ENCODE measurements at places on chromosomes 4 and X.

DNA sequence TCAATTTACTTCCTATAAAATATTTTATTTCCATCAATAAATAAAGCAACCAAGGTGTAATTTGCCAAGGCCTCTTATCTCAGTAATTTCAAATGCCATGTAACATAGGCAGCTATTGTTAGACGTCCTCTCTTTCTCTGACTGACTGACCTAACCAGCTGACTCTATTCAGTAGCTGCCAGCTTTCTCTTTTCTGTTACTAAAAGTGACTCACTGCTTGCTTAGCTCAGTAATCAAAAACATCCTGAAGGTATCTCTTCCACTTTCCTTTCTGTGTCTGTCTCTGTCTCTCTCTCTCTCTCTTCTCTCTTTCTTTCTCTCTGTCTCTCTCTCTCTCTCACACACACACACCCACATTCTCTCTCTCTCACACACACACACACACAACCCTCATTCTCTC, 134.2 kb downstream of the SPOCK3 start:
- DNase-seq: no peak

DNA sequence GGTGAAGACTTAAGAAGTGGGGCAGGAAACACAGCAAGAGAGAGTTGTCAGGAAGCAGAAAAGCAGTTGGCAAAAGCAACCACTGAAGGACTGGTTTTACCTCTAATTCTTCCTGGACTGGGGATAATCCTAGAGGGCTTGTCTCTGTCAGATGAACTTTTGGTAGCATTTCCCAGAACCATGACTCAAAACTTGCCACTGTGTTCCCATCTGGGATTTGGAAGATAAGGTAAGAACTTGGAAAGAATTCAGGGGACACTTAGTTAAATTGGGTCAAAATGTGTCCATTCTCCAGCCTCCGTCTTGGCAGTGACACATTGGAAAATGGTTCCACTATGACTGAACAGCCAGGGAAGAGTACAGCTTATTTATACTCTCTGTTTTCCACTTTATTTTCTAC, 55.7 kb downstream of the CD38 start:
- no peak for DNase-seq

GRCh38 chrX:115958687-115959359, 211.7 kb upstream of the AGTR2 start:
- no peak for DNase-seq

- DNase-seq: no peak
These were observed 75.9 kb upstream of the CITED1 start for GRCh38 chrX:72381439-72382201.

- DNase-seq: no peak
These were observed 8.9 kb downstream of the ANXA3 start for GRCh38 chr4:78560296-78560963.

DNA sequence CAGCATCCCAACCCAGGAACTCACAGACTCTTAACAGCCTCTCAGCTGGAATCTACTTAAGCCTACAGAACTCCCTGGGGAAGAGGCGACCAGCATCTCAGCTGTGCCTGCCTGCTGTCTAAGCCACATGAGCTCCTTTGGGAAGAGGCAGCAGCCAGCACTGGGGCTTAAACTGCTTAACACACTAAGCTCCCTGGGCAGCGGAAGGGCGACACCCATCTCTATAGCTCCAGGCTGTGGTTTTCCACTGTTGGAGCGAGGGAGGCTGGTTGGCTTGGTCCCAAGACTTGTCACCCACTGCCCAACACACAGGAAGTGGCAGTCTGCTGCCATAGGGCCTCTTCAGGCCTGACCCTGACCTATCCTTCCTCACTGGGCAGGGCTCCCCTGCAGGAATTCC, 1544.1 kb upstream of the ADGRL3 start:
- no peak for DNase-seq

- no peak for DNase-seq
These were observed 27.6 kb downstream of the MCF2 start for GRCh38 chrX:139680356-139680755.

DNA sequence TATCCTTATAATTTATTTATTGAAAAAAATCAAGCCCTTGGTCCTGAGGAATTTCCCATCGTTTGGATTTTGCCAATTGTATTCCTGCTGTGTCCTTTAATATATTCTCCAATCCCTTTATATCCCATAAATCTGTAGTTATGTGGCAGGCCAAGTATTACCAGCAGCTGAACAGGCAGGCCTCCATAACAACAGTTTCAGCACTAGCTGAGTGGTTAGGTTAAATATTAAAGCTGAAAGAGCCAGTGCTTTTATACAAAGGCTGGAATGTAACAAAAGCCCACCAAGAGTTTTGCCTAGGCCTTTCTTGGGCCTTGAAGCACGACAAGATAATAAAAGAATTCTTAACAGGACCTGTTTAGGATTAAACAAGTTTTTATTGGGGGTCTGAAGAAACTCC, 366.6 kb upstream of the GALNT7 start:
- no peak for DNase-seq

- no peak for DNase-seq
These were observed 25.6 kb upstream of the SPP1 start for GRCh38 chr4:87949961-87950360.

DNA sequence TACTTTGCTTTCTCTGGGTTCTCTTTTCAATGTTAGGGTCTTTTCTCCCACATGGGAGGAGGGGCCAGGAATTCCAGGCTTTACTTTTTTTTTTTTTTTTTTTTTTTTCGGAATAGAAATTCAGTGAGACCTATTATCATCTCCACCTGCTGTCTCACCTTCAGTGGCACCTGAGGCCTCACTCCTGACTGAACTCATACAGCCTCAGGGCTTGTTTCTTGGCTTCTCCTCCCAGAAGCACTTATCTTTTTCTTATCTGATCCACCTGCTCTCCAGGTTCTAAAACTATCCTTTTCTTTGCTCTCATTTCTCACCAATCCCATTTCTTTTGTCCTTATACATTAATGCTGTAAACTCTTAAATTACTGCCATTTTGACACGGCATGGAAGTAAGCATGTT, 117.3 kb upstream of the PPP3CA start:
- no peak for DNase-seq

- DNase-seq: no peak
These were observed 170.0 kb downstream of the MID1 start for GRCh38 chrX:10450229-10450958.

DNA sequence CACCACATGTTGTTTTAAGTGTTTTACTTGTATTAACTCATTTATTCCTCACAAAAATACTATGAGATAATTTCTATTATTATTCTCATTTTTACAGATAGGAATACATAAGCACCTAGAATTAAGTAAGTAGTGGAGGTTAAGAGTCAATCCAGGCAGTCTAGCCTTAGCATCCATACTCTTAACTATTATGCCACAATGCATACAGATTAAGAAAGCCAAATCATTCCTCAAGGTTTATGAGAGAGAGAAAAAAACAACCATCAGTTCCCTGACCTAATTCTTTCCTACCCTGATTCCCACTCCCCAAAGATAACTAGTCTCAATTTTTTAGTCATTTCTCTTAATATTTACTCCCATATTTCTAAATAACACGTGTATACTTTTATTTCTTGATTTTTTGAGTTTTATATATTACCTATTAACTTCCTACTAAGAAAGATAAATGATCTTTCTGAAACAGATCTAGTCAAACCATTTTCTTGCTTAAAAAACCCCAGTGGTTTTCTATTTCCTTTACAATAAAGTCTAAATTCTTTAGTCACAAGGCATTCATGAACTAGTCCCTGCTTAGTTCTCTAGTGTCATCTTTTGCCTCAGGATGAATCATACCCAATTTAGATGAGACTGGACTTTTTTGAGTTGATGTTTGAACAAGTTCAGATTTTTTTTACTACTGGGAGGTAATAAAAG, 16.0 kb downstream of the UBA6 start:
- DNase-seq: no peak

GRCh38 chrX:7077241-7078230, 70.0 kb upstream of the STS start:
- DNase-seq: no peak
